Stimulated activated CD8-positive, alpha-beta memory T cell treated with anti-CD3 and anti-CD28 coated beads, Interleukin-7, amount 100 ng/mL, for 1 hour (primary cell): ENCODE measurements at places on chromosomes 12 and 14.

- DNase-seq: no peak
Observed at GRCh38 chr14:36845356-36846012, 183.8 kb downstream of the PAX9 start.

DNA sequence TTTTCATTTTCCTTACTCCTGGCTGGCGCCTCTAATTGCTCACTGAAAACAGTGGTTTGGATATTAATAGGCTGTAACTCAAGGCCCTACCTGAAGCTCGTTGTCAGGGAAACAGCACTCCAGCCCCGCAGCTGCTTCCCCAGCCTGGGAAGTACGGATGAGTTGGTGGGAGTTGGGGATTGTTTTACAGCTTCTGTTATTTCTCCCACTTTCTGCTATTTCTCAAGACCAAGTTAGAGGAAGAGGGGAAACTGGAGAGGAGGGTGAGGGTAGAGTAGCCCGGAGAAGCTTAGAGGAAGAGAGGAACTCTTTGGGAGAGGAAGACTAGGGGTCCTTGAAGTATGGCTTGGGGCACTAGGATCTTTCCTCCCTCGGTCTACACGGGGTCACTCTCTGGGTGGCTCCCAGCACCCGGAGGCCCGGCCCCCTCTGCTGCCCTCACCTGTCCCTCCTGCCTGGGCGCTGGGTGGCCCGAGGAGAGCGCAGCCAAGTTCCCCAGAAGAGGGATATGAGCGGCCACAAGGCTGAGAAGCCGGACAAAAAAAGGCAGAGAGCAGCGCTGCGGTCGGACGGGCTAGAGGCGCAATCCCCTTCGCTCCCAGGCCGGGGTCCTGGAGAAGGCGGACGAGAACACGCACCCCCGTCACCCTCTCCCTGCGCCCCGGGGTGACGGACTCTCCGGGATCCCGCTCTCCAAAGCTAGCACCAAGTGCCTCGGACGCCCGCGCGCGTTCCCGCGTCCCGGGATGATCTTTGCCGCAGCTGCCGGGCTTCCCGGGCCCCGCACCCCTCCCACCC is 671 bp downstream of the SPTB start:
- DNase-seq: no peak

DNA sequence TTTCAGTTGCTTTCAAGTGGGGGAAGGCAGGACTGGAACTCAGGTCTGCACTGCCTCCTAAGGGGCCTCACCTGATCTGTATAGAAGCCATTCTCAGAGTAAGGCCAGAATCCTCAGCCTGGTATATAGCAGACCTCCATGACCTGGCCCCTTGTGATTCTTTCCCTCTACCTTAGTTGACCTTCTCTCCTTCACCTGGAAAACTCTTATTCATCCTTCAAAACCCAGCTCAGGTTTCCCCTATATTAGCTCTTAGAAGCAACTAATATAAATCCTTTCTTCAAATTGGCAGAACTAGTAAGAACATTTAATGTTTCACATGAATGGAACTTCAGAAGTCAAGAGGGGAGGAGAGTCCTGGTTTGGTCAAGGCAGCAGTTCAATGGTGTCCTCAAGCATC is 26.0 kb upstream of the WSCD2 start:
- DNase-seq: no peak

- DNase-seq: no peak
Observed at GRCh38 chr12:62158461-62159360, 101.5 kb upstream of the USP15 start.

DNA sequence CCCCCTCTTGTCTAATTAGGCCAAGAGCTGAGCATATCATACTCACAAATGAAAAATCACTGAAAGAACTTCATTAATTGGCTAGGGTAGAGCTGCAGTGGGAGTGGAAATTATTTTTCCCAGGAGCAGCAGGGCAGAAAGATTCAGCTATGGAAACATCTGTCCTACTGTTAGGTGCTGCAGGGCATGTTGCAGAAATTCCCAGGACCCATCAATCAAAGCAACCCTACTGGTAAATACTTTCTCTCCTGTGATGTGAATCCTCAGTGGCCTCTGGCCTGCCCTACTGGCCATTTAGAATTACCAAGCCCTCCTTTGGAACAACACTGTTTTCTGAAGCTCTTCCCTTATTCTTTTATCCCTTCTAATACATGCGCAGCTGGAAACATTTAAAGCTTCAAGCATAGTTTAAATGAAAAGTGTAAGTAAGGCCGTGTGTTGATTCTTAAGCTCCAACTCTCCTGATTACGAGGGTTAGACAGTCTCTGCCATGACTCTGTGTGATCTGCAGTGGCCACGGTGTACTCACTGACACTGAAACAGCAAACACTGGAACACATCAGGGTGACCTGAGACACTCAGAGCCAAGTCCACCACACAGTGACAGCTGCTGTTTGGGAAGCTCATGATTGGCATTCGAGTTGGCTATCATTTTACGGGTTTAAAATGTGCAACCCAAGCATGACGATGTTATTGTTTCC is 62.6 kb upstream of the TMCC3 start:
- no peak for DNase-seq

DNA sequence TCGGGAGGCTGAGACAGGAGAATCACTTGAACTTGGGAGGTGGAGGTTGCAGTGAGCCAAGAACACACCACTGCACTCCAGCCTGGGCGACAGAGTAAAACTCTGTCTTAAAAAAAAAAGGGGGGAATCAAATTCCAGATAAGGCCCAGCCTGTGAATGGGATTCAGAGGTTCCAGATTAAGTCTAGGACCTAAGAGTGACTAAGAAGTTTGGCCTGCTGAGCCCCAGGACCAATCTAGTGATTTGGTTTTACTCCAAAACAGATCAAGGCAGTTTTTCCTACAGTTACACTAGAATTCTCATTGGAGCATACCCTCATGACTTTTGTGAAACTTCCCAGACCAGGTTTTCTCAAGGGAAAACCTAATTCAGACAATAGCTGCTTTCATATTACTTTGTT is 22.8 kb downstream of the EXOC5 start:
- DNase-seq: no peak

DNA sequence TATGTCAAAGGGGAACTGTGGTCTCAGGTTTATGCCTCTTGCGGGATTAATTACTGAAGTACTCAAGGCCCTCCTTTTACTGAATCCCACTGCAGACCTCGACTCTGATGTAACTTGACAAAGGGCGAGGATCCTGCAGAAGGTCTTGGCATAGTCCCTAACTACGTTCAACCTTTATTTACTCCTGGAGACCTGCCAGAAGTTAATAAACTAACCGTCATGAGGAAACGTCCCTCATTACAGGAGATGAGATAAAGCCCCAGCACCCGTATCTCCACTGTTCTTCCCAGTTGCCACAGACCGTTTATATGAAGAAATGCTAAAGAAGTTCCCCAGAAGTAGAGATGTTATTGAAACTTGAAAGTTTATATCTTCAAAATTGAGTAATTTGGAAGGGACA is 190.9 kb downstream of the ETV6 start:
- DNase-seq: no peak

DNA sequence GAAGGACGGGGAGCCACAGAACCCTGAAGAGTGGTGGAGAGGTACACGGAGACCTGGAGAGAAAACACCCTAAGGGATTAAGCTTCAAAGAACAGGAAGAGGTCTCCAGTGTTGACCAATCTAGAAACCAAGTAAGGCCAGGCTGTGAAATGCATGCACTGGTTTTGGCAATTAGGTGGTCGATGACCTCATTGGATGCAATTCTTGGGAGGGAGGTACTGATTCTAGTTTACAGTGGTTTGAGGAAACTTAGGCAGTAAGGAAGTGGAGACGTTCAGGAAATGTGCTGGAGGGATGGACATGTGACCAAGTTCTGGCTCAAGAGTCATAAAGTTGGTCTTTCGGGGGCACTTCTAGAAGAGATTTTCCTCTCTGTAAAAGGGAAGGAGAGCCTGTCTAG is 91.3 kb upstream of the CEP83 start:
- no peak for DNase-seq

DNA sequence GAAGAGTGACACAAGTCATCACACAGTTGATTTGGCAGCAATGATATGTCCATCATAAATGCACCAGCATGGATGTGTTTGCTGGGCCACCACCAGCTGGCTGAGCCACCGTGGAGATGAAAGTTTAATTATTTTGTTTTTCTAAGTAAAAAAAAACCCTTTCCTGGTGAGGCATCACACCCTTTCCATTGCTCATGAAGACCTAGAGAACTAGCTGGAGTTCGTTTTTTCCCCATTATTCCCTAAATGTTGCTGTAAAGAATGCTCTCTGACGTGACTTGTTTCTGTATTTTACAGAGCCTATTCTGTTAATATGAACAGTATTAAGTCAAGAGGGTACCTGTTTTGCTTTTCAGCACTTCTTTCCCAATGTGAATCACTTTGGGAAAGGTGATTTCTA is 257.9 kb downstream of the MSRB3 start:
- no peak for DNase-seq

DNA sequence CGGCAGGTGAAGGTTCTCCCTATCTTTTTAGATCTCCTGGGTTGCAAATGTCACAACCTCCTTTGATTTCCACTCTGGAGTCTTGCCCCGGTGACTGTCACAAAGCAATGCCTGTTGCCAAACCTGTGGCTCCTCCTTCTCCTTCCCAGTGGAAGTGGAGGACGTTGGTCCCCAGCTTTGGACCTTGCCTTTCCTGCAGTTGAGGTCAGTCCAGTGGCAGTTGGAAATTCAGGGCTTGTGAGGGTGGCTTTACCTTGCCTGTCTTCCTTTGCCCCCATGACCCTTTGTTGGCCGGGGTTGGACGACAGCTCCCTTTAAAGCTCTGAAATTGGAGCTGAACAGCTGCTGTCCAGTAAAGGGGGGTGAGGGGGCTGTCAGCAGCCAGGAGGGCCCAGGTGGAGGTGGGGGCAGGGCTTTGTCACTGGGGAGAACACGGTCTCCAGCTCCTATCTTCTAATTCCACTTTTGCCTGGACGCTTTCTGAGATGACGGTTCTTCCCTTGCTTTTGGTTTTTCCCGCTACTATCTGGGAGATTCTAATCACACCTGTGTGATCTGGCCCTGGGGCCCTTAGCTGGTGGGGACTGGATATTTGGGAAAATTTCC is 4.1 kb downstream of the TEAD4 start:
- DNase-seq: no peak

- DNase-seq: no peak
Observed at GRCh38 chr14:23183158-23183470, 346 bp downstream of the SLC7A8 start.

GRCh38 chr14:70821584-70822529 is 12.5 kb upstream of the MAP3K9 start:
- DNase-seq: peak; percentile 21

DNA sequence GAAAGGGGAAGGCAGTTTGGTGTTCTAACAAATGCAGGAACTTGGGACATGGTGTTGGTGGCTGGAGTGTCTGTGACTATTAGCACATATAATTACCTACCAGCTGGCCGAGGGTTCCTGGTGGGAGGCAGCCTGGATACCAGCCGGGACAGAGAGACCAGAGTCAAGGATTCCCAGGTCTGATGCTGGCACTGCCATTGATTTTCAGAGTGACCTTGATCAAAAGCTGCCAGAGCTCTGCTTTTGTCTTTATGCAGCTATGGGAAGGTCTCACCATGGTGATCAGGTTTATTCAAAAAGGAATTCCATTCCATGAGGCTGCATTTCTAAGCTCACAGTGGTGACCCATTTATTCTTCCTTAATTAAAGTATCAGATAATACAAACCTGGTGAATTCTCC is 101.0 kb upstream of the PWP1 start:
- DNase-seq: no peak

- no peak for DNase-seq
Observed at GRCh38 chr12:71009430-71010142, 89.0 kb upstream of the PTPRR start.

GRCh38 chr14:67517083-67517482 is 16.0 kb upstream of the PLEKHH1 start:
- no peak for DNase-seq

DNA sequence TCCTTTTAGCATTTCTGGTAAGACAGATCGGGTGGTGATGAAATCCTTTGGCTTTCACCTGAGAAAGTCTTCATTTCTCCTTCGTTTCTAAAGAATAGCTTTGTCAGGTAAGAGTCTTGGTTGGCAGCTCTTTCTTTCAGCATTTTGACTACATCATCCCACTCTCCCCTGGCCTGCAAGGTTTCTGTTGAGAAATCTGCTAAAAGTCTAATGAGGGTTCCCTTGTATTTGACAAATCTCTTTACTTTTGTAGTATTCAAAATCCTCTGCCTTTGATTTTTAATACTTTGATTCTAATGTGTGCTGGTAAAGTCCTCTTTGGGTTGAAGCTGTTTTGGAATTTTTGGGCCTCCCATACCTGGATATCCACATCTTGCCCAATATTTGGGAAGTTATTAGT is 120.2 kb downstream of the PAX9 start:
- DNase-seq: no peak

- DNase-seq: no peak
Observed at GRCh38 chr12:130011611-130012385, 108.0 kb upstream of the TMEM132D start.

- no peak for DNase-seq
Observed at GRCh38 chr12:114981036-114981435, 297.1 kb upstream of the TBX3 start.

DNA sequence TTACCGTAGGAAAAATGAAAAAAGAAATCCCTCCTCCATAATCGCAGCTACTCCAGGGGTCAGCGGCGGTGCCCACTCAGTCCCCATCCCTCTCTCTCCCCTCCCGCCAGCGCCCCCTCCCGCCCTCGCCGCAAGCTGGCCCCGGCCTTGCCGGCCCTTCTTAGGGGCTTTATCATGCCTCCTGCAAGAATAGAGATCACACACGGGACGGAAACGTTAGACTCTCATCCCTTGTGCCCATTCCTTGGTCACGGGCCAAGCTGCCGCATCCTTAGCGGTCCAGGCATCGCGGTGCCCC is 692 bp upstream of the COX14 start:
- DNase-seq: no peak

DNA sequence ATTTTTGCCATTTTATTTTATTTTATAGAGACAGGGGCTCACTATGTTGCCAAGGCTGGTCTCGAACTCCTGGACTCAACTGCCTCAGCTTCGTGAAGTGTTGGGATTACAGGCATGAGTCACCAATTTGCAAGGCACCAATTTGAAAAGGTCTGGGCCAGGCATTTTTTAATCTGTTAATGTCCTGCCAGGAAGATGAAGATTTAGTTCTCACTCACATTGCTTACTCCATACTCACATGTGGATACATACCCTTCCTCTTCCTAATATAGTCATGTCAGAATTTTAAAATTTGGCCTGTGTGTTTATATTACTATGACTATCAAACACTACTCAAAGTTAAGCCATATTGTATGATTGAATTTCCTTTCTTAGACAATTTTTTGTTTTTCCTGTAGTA is 15.3 kb upstream of the EML1 start:
- DNase-seq: no peak
